ENCODE measurements at places on chromosomes 4 and X.

DNA sequence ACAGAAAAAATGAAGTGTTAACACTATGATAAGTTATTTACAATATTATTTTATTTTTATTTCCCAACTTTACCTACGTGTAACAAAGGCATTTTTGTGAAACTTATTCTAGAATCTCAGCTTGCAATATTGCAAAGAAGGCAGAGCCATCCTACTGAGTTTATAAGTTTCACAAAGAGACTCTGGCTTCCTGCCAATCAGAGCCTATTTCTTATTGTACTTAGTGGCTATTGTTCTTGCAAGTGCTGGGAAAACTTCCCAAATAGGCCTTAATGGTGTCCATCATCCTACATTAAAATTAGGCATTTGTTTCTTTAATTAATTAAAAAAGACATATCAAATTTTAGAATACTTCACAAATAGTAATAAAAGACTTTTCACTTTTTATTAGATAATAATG lies 233.2 kb downstream of the EPHA5 start:
- no peak for DNase-seq

DNA sequence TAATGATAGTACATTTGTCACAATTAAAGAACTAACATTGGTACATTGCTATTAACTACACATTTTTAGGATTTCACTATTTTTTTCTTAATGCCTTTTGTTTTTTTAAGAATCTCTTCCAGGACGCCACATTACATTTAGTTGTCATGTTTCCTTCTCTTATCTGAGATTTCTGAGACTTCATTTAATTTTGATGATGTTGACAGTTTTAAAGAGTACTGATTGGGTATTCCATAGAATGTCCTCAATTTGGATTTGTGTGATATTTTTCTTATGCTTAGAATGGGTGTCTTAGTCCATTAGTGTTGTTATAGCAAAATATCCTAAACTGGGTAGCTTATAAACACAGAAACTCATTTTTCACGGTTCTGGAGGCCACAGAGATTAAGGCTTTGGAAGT lies 1095.5 kb upstream of the LCORL start:
- no peak for DNase-seq

DNA sequence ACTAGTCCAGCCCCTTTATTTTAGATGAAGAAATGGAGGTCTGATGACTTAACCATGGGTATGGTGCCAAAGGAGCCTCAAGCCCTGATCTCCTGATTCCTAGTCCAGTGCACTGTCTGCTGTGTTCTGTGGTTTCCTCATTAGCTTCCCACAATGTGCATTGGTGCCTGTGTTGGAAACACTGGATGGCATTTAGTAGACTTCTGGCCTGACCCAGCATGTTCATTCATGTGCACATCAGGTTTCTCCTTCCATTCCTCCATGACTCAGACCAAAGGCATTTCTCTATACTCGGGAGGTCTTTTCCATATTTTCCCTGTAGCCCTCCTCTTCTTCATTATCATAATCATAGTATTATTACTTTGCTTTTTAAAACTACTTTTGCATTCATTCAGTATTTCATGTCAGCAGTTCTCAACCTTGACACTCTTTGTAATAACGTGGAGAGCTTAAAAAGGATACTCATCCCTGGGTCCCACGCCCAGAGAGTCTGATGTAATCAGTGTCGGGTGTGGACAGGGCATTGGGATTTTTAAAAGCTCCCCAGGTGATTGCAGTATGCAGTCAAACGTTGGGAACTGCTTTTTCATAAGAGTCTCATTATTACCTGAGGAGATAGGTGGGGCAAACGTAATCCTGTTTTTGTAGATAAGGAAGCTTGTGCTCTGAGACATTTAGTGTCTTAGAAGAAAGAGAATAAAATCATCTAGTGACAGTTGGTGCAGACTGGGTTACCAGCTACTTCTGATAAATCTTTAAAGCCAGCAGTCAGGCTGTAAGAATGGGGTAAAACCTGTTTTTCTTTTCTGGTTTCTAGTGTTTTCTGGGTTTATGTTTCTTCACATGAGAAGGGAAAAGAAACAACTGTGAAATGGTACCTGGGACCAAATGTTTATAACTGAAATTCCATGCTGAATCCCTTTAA lies 40.9 kb upstream of the XK start:
- no peak for DNase-seq

DNA sequence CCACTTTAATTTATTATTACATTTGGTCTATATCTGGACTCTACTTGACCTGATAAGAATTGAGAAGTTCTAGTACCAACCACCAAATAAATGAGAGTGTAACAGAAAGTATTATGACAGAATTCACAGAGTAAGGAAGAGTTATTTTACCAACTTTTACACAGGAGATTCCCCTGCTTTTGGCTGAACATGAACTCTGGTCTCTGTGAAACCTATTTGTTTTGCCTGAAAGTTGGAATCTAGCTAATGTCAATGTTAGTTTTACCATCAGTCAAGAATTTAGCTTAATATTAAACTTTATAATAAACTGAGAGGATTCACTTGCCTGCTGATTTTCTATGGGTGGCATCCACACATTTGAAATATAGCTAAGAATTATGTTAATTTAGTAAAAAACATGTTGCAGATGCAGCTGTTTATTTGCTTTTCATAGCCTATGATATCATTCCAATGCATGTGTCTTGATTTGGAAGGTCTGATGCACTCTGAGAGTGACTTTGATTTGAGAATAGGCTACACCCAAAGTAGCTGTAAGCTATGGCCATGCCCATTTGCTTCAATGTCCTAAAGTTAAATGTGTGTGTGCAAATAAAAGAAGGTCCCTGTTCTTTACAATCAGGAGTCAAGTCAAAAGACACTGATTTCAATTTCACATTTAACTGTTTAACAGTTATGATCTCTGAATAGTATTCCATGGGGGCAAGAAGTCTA lies 150.9 kb upstream of the RASGEF1B start:
- no peak for DNase-seq

DNA sequence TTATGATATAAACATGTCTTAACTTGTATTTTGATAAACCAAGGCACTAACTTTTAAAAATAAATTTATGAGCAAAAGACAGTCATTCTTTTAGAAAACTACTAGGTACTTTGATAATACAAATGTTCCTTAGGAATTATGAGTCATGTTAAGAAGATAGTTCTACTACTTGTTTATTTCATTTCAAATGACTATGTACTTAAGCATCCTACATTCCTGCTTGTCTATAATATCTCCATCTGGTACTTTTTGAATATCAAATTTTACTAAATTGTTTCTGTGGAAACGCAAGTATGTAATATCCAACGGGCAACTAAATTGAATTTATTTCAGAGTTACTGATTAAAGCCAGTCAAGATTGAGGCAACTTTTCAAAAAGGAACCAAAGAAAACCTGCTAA lies 61.8 kb downstream of the CAMK2D start:
- no peak for DNase-seq

DNA sequence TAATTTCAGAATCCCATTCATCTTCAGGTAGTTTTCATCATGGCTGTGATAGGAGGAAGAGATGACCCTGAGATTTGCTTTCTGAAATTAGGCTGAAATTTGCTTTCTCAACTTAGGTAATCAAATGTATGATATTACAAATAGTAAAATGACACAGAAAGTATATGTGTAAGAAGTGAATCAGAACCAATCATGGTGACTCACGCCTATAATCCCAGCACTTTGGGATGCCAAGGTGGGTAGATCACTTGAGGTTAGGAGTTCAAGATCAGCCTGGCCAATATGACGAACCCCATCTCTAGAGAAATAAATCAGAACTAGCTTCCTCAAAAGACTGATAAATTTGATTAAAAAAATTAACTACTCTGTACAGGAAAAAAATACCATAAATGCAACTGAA lies 555.4 kb downstream of the STPG2 start:
- DNase-seq, result no peak

DNA sequence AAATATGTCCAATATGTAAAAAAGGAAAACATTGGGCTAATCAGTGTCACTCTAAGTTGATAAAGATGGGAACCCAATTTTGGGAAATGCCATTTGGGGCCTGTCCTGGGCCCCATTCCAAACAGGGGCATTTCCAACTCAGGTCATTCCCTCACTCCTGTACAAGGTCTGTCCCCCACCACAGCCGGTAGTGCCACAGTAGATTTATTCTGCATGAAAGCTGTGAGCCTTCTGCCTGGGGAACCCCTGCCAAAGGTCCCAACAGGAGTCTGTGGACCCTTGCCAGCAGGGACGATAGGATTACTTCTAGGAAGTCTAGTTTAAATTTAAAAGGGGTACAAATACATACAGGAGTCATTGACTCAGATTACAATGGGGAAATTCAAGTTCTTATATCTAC lies 317.6 kb upstream of the GNPDA2 start:
- DNase-seq, result no peak

DNA sequence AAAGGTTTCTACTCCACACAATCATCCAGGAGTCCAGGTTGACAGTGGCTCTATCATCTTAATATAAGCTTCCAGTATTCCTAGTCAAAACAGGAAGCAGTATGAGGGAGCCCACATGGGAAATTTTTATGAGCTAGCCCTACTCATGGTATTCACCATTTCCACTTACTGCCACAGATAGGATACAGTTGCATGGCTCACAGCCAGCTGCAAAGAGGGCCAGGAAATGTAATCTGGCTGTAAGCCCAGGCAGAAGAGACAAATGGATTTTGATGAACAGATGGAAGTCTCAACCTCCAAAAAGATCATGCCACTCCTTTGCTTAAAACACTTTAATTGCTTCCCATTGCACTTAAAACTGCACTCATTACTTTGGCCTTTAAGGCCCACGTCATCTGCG lies 150.6 kb downstream of the ADAMTS3 start:
- DNase-seq, result no peak

DNA sequence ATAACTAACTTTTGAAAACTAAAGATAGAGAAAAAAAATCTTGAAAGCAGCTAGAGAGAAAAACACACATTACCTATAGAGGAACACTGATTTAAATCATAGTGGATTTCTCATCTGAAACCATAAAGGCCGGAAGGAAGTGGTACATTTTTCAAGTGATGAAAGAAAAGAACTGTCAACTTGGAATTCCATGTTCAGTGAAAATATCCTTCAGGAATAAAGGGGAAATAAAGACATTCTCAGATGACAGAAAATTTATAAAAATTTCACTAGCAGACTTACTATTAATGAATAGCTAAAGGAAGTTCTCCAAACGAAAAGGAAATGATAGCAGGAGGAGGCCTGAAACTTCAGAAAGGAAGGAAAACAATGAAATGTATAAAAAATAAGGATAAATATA lies 7.6 kb upstream of the JADE3 start:
- no peak for DNase-seq

GRCh38 chr4:37002625-37003024 lies 241.9 kb upstream of the NWD2 start:
- no peak for DNase-seq

GRCh38 chr4:53734182-53734581 lies 142.9 kb upstream of the LNX1 start:
- DNase-seq, result no peak

GRCh38 chr4:147829401-147830101 lies 97.7 kb downstream of the ARHGAP10 start:
- DNase-seq, result no peak

DNA sequence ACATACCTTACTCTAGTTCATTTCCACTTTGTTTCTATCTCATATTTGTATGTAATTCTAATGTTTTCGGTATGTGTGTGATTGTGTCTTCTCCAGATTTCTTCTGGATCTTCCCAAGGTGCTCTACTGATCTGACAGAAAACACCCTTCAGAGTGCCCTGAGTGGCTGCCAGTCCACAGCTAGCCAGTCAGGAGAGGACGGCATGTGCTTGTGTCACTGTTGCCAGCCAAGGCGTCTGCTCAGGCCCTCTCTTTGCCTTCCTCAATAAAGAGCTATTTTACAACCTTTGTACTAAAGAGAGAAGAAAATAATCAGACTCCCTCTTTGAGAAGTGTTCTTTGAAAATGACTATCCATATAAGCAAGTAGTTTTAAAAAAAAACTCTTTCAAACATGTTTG lies 29.0 kb downstream of the CD99L2 start:
- DNase-seq, result no peak

DNA sequence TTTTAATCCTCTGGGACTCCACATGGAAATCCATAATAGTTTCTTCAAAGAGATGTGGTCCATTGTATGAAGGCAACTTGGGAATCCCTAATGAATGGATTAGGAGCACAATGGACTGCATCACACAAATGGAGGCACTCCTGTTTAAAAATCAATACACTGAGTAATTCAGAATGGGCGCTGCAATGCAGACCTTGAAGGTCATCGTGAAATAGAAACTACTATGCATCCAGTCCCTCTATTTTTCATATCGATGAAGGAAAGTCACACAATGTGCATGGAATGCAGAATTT lies 98.8 kb upstream of the EGFL6 start:
- DNase-seq, result no peak

DNA sequence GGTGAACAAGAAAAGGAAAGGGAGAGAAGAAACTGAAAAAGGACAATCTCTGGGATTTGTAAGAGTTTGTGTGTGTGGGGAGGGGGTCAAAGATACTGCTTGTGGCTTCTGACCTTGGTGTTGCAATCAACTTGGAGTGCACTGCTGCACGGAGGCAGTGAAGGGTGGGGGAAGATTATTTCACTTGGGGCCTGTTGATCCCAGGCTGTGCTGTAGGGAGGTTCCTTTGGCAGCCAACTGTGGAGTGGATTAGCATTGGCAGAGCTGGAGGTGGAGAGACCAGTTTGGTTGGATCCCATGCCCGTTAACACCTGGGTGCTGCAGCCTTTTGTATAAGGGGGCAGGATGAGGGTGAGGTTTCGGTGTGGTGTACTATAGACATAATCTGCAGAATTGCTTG lies 38.2 kb downstream of the AFF1 start:
- DNase-seq, result no peak

GRCh38 chr4:169791062-169791461 lies 33.3 kb upstream of the HPF1 start:
- DNase-seq, result no peak

GRCh38 chr4:177190995-177191580 lies 118.6 kb upstream of the NEIL3 start:
- DNase-seq, result no peak

DNA sequence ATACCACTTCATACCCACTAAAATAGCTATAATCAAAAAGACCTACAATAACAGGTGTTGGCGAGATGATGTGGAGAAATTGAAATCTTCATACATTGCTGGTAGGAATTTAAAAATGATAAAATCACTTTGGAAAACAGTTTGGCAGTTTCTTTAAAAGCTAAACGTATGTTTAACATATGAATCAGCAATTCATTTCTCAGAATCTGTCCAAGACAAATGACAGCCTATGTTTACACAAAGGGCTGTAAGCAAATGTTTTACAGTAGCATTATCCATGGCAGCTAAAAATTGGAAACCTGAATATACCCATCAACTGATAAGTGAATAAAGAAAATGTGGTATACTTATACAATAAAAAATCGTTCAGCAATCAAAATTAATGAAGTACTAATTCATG lies 33.0 kb upstream of the ABCG2 start:
- no peak for DNase-seq

Data from GM10248 (cell line).